ENCODE measurements at places on chromosomes 2 and 18.

- DNase-seq = no peak
Measured at GRCh38 chr2:171244466-171244969, 83.8 kb upstream of the TLK1 start.

DNA sequence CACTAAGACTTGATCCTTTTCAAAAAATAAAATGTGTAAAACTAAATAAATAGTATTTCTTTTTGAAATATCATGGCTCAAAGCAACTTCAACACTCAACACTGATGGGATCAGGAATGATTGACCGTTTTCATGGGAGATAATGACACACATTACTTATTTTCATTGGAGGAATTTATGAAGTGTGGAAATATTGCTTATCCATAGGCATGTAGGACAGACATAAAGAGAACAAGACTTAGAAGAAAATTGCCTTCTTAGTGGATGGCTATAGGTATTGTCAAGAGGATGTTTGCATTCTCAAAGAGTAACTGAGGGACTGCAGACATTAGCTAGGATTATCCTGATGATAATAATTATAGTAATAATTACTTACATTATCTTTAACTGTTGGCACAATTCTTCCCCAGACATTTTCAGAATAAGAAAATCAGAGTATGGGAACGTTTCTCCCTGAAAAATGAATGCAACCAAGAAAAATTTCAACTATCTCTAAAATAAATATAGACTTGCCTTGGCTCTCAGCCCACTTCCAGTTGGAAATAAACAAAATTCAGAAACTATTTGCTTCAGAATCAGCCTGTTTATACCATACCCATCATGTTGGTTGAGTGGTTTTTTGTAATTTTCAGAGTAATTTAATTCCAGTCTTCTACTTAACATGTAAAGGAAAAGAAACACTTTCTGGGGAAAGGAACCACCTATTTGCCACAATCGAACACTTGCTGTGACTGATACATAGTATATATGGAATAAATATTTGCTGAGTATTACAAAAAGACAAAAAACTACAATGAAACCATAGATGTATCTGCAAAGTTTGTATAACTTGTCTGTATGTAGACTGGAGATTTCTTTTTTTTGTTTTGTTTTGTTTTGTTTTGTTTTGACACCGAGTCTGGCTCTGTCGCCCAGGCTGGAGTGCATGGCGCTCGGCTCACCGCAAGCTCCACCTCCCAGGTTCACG, 165.7 kb downstream of the TMX3 start:
- no peak for DNase-seq

- no peak for DNase-seq
Measured at GRCh38 chr18:25786758-25787157, 303.7 kb downstream of the SS18 start.

GRCh38 chr2:45018023-45018422, 8.8 kb upstream of the SIX2 start:
- DNase-seq = no peak

DNA sequence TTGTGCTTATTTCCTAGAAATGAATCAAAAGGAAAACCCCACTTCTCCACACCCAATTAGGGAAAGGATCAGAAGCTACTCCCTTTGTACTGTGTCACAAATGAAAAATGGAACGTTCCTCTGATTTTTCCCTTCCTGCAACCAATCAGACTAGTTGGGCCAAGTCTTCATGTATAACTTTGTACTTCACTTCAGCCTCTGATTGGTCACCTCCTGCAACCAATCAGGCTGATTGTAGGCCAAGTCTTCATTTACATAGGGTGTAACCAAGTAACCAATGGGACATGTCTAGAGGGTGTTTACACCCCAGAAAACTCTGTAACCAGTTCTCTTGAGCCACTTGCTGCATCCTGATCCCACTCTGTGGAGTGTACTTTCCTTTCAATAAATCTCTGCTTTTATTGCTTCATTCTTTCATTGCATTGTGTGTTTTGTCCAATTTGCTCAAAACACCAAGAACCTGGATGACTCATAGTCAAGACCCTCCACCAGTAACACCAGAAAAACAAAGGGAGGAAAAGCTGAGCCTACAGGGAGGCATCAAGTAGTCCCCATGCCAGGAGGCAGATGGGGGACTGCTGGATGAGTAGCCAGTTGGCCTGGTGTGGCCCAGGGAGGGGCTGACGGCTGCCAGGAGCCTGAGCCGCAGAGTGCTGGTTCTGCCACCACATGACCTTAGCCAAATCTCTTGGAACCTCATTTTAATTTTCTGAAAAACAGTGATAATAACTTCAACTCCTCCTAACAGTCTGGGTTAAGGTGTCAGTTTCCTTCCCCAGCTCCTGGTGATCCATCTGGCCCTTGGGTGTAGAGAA, 46.1 kb downstream of the SOWAHC start:
- DNase-seq = no peak

- no peak for DNase-seq
Measured at GRCh38 chr2:25829377-25829704, 48.9 kb downstream of the ASXL2 start.

DNA sequence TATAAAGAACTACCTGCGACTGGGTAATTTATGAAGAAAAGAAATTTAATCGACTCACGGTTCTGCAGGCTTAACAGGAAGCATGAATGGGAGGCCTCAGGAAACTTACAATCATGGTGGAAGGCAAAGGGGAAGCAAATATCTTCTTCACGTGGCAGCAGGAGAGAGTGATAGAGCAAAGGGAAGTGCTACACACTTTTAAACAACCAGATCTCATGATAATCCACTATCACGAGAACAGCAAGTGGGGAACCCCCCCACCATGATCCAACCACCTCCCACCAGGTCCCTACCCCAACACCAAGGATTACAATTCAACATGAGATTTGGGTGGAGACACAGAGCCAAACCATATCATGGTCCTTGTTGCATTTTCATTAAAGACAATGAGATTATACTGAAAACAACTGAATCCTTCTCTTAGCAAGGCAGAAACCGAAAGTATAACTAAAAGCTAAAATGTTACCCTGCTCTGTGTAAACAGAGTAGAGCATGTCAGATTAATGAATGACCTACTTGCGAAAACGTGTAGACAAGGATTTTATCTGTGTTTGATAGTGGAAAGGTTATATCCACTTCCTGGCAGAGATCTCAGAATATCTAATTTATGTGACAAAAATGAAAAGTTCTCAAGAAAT, 60.1 kb upstream of the RBBP8 start:
- DNase-seq = no peak

GRCh38 chr2:26535663-26536275, 57.8 kb upstream of the OTOF start:
- no peak for DNase-seq

DNA sequence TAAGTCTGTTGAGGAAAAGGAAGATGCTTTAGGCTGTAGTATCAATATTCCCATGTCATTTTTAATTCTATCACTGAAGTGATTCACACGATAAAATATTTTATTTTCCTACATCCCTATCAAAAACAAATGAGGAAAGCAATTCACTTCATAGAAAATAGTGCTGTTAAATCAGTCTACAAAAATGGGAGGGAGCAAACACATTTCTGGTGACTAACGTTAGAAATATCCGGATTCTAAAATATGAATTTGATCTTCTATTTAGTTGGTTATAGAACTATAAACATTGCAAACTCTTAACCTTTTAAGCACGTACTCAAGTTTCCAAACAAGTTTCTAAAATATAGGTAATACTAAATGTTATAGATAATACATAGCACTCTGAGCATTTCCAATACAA, 20.8 kb downstream of the ATF2 start:
- no peak for DNase-seq

- no peak for DNase-seq
Measured at GRCh38 chr2:26089337-26089736, 55.5 kb downstream of the RAB10 start.

- DNase-seq = no peak
Measured at GRCh38 chr2:201953880-201954279, 79.8 kb upstream of the FZD7 start.

Measured in NCI-H2227 treated with DMSO at 0.1 percent for 48 hours (cell line).